Endothelial cell (in vitro differentiated cells): ENCODE measurements at places on chromosomes 3 and 15.

DNA sequence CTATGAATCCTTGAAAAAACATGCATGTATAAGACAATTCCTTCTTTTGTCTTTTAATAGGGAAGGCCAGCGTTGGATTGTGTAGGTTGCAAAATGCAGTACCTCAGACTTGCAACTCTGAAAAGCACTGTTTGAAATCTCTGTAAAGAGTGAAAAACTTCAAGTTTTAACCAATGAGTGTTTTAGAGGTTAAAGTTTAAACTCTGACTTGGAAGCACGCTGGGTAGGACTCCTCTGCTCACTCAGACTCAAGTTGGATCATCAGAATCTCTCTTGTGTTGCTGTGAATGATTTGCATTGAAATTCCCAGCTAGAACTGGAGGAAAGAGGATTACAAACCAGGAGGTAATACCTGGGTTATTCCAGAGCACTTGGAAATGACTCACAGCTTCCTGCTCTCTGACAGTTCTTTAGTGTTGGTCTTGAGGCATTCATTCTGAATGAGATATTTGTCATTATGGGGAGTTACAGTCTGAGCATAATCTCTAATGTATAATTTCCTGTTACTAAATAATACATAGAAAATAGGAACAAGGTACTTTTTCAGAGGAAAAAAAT is 49.1 kb downstream of the PLS1 start:
- DNase-seq = no peak

DNA sequence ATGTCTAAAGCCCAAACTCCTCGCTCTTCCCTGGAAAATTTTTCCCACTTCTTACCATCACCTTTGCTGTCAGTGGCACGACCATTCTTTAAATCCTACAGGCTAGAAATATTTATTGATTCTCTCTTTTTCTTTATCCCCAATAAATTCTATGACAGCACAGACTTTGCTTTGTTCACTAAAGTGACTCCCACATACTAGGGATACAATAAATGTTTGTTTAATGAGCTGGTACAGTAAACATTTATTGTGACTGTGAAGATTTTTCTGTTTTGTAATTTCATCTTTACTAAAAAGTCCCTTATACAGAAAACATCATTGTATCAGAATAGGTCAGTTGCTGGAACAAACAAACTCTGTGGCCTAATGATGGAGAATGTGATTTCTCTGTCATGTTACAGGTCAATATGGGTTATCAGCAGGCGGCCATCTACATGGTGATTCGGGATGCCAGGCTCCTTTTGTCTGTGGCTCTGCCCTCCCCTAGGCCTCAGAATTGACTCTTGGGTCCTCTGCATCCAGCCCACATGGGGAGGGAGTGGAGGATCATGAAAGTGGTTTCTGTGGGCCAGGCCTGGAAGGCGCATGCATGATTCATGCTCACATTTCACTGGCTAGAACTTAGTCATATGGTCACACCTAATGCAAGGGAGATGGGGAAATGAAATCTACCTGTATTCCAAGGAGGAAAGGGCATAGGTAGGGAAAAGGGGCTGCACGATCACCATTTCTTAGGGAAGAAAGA is 22.7 kb upstream of the KNG1 start:
- no peak for DNase-seq

- DNase-seq = no peak
Measured at GRCh38 chr15:39589193-39589814, 8.4 kb downstream of the THBS1 start.

DNA sequence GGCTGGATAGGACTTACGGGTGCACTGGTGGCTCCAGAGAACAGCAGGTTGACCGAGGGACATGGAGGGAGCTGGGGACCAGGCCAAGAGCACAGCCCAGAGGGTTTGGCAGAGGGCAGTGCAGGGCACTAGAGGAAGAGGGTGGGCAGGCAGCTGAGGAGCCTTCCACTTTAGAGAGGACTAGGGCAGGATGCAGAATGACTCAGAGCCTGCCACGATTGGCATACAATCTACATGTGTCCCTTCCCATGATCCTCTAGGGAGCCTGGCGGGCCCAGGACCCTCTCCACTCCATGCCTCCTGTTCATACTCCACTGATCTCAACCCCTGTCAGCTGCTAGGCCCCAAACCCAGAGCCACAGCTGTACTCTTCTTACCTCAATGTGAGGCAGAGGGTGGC is 14.4 kb upstream of the APEH start:
- no peak for DNase-seq

DNA sequence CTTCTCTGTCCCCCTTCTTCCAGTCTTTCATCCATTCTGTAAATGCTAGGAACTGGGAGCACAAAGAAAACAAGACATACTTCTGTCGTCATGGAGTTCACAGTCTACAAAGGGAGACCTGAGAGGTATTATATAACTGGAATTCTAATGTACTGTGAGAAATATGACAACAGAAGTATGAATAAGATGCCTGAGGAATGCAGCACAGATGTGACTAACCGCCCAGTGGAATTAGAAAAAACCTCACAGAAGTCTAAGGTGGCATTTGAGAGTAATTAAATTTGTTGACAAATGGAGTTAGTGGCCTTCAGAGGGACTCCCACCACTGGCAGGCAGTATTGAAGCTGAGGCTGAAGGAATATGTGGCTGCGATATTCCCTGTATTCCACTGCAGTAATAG is 168.5 kb upstream of the FAM3D start:
- DNase-seq = no peak

GRCh38 chr15:30929982-30930381 is 26.3 kb downstream of the FAN1 start:
- DNase-seq = no peak

GRCh38 chr3:48466386-48467109 is 20.0 kb downstream of the ATRIP start:
- DNase-seq = no peak
